ENCODE measurements at places on chromosomes 5 and 9.

GRCh38 chr9:129865668-129866320 lies 30.5 kb downstream of the USP20 start:
- DNase-seq = no peak

GRCh38 chr9:63728287-63728686 lies 1556.7 kb downstream of the FOXD4L5 start:
- DNase-seq = no peak

GRCh38 chr9:652914-653313 lies 188.6 kb upstream of the DMRT1 start:
- DNase-seq = no peak

- no peak for DNase-seq
Measured at GRCh38 chr5:17663182-17663581, 28.9 kb downstream of the TAF11L14 start.

DNA sequence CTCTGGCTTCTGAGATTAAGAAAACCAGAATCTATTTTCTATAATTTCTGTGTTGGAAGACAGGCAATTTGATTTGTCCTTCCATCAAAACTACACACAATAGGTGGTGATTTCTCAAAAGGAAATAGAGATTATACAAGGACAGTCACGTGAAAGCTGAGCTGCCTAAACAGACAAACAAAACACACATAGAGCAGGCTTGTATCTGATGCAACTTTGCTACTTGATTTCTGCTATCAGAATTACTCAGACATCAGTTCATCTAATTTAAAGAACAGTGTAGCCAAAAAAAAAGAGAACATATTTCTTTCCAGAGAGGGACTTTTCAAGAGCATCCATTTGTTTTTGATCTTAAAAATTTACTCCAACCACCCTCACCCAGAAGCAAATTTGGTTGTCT lies 2128.3 kb upstream of the C9orf72 start:
- no peak for DNase-seq

DNA sequence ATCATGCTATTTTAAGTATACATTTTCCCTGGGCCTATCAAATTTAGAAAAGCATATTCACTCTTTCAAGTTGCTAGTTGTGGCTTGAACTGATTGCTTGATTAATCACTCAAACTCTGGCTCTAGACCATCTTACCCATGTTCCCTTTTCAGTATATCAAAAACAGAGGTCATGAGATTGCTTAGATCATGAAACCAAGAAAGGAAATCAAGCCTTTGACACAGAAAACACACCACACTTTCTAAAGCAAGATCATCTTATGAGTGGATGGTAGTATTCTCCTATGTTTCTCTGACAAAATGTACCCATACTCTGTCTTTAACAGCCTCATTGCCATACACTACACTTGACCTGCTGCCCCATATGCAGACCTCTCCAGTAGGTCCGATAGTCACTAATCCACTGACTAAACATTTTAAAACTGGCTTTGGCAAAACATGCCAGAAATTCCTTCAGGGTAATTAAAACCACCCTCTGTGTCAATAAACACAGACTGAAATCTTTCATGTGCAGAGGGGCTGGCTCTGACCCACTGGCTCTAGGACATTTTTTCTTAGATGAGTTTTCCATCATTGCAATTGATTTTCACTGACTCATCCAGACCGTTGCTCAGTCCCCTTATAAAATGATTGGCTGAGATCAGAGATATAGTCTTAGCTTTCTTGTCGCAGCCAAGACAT lies 18.2 kb downstream of the PPP2R2B start:
- DNase-seq = no peak

DNA sequence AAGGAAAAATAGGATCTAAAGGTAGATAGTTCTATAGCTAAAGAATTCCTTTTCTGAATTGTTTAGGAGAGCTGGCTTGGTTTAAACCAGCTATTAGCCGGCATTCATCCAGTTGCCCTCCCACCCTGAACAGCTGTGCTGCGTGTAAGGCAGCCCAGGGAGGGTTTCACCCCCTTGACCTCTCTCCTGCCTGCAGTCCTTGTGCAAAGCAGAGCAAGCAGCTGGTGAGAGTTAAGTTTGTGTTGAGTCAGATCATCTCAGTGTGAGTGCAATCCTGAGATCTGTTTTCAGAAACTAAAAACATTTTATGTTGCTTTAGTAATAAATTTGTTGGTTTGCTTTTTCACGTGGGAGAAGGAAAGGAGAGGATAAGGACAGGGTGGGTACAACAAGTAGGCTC lies 13.0 kb downstream of the SLC25A25 start:
- peak; percentile 44 for DNase-seq

DNA sequence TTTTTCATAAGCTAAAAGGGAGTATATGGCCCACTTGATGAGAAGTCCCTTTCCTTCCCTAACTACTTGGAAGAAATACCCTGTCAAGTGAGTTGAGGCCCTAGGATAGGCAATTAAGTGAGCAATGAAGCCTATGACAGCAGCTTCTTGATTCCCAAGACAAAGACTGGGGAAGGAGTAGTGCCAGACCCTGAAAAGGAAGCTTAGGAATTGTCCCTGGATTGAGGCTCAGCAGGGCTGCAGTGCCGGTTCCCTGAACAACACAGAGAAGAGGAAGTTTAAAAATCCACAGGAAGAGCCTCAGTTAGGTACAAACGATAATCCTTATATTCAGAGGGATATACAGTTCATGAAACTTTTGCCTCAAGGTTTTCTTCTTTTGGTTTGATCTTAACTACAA lies 61.8 kb upstream of the RAD23B start:
- no peak for DNase-seq

DNA sequence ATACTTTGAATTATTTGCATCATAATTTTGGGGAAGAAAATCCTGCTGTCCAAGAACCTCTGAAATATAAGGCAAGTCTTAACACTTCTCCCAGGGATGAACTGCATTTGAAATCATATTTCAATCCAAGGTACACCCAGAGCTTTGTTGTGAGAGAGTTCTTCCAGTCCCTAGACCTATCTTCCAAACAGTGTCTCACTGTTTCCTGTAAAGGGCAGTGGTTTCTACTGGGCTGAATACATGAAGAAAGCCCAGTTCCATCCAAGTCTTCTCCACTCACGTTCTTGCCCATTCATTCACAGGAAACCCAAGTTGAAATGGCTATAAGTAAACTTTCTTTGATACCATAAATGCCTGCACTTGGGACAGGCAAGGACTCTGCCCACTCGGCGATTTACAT lies 108.3 kb upstream of the LHFPL2 start:
- no peak for DNase-seq

DNA sequence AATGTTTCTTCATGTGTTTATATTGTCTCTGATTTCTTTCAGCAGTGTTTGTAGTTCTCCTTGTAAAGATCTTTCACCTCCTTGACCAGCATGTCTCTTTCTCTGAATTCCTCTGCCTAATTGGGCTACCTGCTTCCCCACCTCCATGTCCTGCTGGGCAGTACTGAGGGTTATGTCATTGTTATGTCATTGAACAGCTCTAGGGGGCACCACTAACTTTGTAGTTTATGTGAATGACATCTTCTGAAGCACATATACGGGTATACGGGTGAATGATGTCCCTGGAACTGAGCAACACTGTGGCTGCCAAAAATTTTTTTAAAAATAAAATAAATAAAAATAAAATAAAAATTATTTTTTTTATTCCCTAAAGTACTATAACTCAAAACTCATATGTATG lies 16.9 kb upstream of the SNCAIP start:
- DNase-seq = peak; percentile 13

DNA sequence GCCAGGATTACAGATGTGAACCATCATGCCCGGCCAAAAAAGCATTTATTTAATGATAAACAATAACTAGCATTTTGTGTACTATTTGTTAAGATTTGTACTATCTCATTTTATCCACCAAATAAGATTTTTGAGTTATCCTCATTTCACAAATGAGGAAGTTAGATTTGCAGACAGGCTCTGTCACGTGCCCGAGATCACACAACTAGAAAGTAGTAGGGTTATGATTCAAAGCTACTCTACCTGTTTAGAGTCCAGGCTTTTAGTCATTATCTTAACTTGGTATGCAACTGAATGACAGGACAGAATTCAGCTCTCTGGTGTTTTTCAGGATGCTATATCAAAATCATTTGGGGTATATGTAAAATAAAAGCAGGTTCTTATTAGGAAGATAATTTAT lies 20.5 kb downstream of the RANBP17 start:
- no peak for DNase-seq

- no peak for DNase-seq
Measured at GRCh38 chr9:37146410-37146809, 26.0 kb downstream of the ZCCHC7 start.

- no peak for DNase-seq
Measured at GRCh38 chr9:122132539-122132938, 27.0 kb downstream of the NDUFA8 start.

GRCh38 chr5:135973323-135974020 lies 18.7 kb upstream of the LECT2 start:
- no peak for DNase-seq

GRCh38 chr5:1329111-1329579 lies 15.8 kb downstream of the CLPTM1L start:
- no peak for DNase-seq

- no peak for DNase-seq
Measured at GRCh38 chr5:169550227-169550626, 33.3 kb upstream of the SPDL1 start.

GRCh38 chr5:116242343-116242742 lies 157.5 kb downstream of the COMMD10 start:
- DNase-seq = no peak

DNA sequence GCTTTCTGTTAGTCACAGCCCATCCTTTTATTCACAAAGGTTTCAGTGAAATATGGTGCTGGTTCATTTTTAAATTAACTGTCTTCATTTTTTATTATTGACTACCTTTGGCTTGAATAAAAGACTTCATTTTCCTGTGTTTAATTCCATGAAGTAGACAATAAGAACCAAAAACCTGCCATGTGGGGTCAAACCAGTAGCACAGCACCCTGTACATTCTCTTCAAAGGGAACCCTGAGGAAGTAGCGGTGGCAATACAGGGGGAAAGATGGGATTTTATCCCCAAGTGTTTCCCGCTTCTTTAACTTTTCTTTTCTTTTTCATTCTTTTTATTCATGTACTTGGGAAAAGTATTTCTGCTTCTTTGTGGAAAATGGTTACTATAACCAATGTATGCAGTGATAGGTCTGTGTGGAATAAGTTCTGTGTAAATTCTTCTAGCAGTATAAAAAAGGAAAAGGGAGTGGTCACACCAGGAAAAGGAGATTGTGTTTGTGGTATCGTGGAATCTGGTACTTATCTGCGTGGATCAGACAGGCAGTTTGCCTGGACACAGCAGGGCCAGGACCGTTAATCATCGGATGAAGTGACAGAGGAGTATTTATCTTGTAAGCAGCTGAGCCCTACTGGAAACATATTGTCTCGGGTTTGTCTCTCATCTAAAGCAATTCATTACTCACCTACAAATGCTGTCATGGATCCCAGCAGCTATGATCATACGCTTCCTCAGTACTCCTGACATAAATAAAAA lies 94.2 kb downstream of the PPIC start:
- DNase-seq = no peak

DNA sequence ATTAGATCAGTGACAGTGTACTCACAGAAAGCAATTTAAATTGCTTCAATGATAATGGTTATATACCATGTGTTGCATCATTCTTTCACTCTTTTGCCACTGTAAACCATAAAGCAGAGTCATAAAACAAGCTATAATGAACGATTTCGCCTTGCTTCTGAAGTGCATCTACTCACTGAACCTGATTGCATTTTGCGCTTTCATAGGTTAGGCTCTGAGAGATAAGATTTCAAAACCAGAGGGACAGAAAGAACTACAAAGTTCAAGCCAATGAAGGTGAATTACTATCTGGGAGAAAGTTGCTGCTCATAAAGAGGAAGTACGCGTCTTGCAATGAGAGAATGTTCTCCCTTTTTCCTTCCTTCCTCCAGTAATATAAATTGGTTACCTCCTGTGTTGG lies 412.7 kb downstream of the CETN3 start:
- DNase-seq = no peak

GRCh38 chr5:134275822-134276221 lies 49.9 kb upstream of the PPP2CA start:
- DNase-seq = no peak

DNA sequence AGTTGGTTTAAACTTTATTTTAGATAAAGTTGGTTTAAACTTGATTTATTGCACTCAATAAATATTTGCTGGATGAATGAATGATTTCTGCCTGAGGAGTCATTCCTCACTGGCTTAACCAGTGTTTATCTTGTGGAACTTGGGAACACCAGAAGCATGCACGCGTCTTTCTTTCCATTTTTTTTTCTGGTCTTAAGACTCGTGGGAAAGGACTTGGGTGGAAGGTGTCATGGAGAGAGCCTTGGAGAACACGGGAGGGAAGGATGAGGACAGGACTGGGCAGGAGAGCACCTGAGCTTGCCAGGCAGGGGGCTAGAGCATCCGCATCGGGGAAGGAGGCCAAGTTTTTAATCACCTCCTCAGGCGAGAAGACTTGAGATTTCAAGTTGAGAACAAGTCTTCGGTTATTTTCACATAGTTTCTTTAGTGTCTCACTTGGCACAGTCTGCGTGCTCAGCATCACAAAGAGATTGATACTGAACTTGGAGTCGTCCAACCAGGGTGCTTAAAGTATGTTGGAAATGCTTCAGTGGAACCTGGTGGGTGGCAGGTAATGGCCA lies 144.2 kb downstream of the PDZD2 start:
- no peak for DNase-seq

GRCh38 chr5:170338933-170339779 lies 41.6 kb upstream of the LCP2 start:
- DNase-seq = no peak

DNA sequence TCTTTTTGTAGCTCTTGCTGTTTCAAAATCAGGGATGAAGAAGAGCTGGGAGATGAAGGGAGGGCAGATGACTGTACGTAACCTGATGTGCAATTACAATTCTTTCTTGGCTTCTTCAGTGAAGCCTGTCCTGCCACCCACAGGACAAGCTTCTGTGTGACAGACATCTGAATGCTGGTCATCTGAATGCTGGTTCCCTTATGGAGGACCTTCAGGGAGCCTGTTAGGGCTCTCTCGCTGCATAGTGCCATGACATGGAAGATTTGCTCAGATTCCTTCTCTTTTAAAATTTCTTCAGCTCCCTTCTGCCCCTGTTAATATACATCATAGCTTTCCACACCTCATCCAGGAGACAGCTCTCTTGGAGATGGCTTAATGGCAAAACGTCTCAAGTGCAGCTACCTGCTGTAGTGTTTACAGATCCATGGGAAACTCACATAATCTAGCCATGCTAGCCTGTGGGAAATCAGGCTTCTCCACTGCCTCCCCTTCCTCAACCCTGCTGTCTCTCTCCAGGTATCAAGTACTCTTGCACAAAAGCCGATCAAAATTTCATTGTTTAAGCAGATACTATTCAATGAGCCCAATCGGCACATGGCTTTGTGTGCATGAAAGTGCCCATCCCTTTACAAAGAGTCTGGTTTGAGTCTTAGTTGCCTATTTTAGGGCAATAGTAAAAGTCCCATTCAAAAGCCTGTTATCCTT lies 134.6 kb downstream of the RAB3C start:
- DNase-seq = no peak

GRCh38 chr9:106479679-106480078 lies 383.3 kb upstream of the ZNF462 start:
- no peak for DNase-seq

DNA sequence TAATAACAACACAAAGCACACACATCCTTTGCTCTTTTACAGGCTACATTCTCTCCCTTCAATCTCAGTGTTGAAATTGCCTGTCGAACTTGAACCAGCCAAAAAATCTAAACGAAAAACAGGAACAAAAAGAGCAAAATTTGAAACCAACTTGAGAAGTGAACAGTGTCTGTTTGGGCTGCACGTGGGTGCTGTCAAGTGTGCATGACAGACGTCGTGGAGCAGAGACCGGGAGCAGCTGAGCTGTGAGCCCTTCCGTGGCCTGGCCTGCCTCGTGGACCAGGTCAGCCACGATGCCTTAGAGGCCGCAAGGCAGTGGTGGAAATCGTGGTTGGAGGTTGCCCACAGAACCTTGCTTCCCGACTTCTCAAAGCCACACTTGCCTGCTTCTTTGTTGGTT lies 34.8 kb upstream of the DENND1A start:
- no peak for DNase-seq

Measured in SK-N-SH (cell line).